ENCODE measurements at places on chromosomes 7 and 10.

- DNase-seq = no peak
Observed at GRCh38 chr10:4807761-4808507, 18.1 kb upstream of the AKR1E2 start.

DNA sequence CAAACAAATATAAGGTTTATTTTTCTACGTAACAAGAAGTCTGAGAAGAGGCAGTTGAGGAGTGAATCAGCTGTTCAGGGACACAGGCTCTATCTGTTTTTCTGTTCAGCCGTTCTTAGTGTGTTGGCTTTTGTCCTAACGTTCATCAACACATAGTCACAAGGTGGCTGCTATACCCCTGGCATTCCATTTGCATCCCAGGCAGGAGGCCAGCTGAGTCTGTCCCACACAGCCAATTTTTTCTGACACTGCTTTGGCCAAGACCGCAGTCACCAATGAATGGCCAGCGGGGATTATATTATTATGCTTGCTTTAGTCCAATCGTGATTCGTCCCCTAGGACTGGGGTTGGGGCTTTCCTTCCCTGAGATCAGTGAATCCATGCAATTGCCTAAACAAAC, 143.4 kb upstream of the CHST15 start:
- no peak for DNase-seq

DNA sequence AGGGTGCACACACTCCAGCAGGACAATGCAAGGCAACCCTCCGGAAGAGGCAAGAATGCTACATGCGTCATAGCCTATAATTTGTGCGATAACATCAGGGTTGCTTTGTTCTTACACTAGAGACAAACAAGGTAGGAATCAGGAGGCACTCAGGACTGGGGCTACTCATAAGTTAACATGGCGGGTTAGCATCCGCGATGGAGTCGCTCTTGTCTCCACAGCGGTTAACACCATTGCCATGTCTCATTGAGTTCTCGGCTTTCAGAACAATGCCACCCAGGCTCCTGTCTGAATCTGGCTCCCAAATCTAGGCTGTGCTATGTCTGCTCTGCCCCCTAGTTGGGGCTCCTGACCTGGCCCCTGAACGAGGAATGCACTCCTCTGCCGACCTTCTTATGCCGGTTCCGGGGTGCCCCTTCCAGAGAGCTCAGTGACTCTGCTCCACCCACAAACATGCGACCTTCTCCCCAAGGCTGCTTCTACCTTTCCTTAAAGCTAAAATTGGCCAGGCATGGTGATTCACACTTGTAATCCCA, 24.9 kb upstream of the SLF2 start:
- DNase-seq = no peak

DNA sequence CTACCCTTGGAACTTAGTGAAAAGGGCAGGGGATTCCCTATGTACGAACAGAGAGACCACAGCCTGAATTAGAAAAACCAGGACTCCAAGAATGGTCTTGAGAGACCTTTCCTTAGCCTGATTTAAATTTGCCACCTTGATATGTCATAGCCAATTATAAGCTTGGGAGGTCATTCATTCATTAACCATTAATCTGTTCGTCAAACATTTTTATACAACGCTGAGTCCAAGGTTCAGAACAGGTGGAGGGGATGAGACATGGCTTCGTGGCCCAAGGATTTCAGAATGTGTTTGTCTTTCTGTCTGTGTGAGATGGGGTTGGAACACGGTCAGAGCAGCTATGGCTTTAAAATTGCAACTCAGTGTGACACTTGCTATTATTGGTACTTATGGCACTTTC, 158.0 kb downstream of the PAXIP1 start:
- no peak for DNase-seq

GRCh38 chr10:101216207-101217043, 12.8 kb downstream of the LBX1 start:
- no peak for DNase-seq
